ENCODE measurements at places on chromosomes 12 and 14.

DNA sequence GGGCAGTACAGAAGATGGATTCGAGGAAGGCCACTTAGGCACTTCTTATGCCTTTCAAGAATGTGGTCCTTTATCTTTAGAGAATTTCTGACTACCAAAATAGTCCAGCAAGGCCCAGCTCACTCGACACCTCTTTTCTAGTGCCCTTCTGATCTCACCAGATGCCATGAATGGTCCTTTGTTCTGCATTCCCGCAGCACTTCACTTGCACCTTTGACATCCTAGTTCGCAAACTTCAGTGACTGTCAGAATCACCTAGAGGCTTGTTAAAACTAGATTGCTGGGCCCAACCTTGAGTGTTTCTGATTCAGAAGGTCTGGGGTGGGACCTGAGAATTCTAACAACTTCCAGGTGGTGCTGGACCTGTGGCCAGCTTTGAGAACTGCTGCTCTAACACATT, 56.7 kb downstream of the PKP2 start:
- DNase-seq = no peak

DNA sequence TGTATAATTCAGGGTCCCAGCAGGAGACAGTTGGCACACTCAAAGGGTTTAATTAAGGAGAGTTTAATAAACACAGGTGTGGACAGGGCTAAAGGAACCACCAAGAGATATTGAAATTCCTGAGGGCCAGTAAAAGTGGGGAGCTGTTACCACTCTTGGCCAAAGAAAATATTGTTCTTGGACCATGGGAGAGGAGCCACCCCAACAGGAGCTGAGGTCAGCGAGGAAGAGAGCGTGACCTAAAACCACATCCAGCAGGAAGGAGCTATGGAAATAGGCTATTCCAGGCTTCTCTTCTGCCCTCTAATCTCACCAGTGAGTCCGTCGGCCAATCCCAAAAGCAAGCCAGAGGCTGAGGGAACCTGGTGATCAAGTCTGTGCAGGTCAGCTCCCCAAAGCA, 390.8 kb downstream of the MED13L start:
- DNase-seq = no peak

- DNase-seq = no peak
These were observed 125.0 kb upstream of the FUT8 start for GRCh38 chr14:65287264-65288131.

GRCh38 chr12:56728139-56728861, 3.2 kb upstream of the NACA start:
- DNase-seq = no peak

GRCh38 chr12:2693244-2693860, 101.4 kb upstream of the FKBP4 start:
- DNase-seq = no peak

- DNase-seq = no peak
These were observed 23.6 kb downstream of the SAMD4A start for GRCh38 chr14:54590481-54590880.

GRCh38 chr14:81464253-81465002, 64.3 kb upstream of the STON2 start:
- DNase-seq = peak; percentile 3

- DNase-seq = peak; percentile 17
These were observed 1037.8 kb downstream of the TMEM121 start for GRCh38 chr14:106564058-106564643.

GRCh38 chr12:97026901-97027300, 119.8 kb downstream of the NEDD1 start:
- DNase-seq = no peak

DNA sequence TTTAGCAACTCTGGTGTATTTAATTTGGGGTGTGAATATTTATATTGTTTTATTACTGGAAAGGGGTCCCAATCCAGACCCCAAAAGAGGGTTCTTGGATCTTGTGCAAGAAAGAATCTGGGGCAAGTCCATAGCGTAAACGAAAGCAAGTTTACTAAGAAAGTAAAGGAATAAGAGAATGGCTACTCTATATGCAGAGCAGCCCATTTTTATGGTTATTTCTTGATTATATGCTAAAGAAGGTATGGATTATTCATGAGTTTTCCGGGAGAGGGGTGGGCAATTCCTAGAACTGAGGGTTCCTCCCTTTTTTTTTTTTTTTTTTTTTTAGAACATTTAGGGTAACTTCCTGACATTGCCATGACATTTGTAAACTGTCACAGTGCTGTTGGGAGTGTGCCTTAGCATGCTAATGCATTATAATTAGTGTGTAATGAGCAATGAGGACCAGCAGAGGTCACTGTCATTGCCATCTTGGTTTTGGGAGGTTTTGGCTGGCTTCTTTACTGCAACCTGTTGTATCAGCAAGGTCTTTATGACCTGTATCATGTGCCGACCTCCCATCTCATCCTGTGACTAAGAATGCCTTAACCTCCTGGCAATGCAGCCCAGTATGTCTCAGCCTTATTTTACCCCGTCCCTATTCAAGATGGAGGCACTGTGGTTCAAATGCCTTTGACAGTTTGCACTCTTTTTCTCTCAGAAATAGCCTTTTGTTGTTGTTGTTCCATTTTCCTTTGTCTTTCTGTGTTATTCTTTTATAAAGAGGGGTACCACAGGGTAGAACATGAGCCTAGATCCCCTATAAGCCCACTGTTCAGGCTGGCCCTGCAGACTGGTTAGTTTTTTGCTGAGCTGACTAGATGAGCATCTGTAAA, 75.5 kb upstream of the DCD start:
- DNase-seq = peak; percentile 7

GRCh38 chr12:48927261-48927660, 2.0 kb upstream of the FKBP11 start:
- DNase-seq = no peak

DNA sequence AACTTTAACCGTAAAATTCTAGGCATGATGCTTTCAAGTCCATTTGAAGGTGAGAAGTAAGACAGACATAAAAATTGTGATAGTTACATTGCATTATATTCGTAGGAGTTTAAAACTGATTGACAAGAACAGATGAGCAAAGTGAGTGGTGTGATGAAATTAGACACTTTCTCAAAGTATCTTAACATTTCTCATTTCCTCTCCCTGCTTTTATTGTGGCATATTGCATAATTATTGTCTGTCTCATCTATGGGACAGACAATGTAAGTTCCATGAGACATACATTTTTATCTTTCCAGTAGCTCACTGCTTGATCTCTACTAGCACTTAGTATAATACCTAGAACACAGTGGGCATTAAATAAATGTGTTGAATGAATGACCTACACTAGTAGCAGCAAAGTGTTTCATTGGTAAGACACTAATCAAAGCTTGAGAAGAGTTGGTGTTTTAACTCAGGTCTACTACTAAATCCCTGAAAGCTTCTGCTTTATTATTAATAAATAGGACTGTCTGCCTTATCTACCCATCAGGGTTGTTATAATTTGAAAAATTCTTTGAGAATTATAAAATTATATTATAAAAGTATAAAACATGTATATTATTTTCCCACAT, 19.0 kb downstream of the A2M start:
- DNase-seq = no peak

DNA sequence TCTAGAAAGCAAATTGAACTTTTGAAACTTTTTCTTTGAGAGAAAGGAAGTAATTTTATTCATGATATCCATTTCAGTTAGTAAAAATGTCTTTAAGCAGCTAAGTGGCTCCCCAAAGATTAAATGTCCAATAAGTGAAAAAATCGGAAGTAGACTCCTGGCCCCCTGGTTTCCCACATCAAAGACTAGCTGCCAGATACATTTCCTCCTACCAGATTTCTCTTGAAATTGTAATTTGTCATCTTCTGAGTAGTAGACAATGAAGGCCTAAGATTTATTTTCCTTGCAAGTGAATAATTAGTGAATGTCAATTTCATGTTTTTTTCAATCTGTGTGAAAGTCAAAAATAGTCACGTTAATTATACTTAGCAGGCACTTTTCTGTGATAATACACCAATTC, 321.9 kb downstream of the SYT1 start:
- DNase-seq = no peak

- DNase-seq = no peak
These were observed 46.1 kb upstream of the CLEC14A start for GRCh38 chr14:38302034-38302433.

GRCh38 chr12:902581-902980, 46.9 kb downstream of the RAD52 start:
- DNase-seq = no peak

DNA sequence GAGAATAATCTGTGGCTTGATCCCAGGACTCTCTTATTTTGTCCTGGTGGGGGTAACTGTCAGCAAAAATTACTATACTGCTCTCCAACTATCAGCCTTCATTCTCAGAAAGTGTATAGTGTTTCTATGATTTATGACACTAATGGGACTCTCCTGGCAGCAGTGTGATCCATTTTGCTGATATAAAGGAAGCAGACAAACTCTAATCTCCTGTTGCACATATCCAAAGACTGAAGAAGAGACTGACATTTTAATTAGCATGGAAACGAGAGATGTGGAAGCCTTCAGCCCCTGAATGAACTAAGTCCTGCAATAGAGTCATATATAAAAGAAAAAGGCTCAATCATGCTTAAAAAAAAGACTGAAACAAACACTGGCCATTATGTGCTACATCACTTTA, 127.8 kb upstream of the SSTR1 start:
- DNase-seq = no peak

DNA sequence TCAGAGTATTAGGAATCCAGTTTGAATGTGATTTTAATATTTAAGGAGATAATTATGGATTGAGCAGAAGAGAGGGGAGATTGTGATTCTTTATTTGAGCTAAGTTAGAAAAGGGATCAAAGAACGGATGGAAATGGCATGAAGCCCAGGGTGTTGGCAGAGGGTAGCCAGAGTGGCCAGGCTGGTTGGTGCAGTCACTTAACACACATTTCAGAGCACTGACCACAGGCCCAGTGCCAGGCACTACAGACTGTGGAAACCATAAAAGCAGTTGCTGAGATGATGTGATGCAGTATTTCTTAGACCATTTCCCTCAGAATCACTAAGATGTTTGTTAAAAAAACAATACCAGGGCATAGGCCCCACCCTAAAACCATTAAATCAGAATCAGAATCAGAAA, 167.7 kb upstream of the AMIGO2 start:
- DNase-seq = no peak

- DNase-seq = no peak
These were observed 5.4 kb upstream of the IPO8 start for GRCh38 chr12:30701056-30701455.

- DNase-seq = no peak
These were observed 25.4 kb upstream of the ALDH2 start for GRCh38 chr12:111741235-111741812.

GRCh38 chr14:49907186-49907585, 14.3 kb downstream of the ARF6 start:
- DNase-seq = no peak

DNA sequence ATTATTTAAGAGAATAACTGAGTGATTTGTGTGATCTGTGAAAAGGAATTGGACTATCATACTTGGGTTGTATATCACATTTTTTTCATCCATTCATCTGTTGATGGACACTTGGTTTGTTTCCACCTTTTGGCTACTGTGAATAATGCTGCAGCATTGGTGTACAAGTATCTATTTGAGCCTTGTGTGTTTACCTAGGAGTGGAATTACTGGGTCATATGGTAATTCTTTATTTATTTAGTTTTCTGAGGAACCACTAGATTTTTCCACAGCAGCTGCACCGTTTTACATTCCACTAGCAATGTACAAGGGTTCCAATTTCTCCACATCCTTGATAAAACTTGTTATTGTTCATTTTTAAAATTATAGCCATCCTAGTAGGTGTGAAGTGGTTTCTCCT, 56.1 kb downstream of the APAF1 start:
- DNase-seq = no peak

GRCh38 chr14:99589651-99590530, 14.1 kb downstream of the CCDC85C start:
- DNase-seq = no peak

DNA sequence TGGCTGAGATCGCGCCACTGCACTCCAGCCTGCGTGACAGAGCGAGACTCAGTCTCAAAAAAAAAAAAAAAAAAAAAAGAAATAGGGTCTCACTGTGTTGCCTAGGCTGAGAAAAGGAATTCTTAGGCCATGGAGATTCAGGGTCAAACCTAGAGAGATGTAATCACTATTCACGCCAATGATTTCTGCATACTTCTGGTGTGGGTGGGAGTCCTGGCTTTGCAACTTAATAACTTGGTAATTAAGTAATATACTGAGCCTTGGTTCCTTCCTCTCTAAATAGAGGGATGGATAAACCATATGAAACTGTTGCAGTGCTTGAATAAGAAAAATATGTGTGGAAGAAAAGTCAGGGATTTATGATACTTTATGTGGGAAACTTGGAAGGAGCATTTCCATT, 2.7 kb downstream of the ZNF410 start:
- DNase-seq = no peak

DNA sequence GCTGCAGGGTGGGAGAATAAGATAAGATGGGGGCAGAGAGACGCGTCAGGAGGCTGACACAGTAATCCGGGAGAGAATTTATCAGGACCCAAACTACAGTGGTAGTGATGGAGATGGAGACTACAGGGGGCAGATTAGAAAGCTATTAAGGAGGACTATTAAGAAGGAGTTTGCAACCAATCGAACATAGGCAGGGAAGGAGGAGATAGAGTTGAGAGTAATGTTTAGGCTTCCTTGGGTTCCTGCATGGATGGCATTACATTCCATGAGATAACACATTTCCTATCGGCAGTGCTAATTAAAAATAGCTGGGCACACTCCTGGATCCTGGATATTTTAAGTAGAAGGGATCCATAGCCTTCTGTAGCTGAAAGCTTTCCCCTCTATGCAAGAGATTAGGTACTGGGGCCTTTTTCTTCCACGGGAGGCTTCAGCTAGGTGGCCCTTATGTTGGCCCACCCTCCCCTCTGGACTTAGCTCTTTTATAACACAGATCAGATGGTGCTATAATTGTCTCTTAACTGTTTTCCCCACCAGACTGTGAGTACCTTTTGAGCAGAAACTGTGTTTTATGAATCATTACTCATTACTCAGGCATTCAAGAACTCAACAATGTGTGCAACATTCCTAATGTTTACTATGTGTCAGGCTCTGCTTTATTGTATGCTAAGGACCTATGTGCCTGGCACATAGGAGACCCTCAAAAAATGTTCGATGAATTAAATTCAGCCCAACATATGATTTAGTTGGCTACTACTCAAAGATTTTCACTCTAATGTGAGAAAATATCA, 113.0 kb downstream of the RMST start:
- DNase-seq = no peak

- DNase-seq = no peak
These were observed 190.4 kb downstream of the NUAK1 start for GRCh38 chr12:105948331-105948730.

DNA sequence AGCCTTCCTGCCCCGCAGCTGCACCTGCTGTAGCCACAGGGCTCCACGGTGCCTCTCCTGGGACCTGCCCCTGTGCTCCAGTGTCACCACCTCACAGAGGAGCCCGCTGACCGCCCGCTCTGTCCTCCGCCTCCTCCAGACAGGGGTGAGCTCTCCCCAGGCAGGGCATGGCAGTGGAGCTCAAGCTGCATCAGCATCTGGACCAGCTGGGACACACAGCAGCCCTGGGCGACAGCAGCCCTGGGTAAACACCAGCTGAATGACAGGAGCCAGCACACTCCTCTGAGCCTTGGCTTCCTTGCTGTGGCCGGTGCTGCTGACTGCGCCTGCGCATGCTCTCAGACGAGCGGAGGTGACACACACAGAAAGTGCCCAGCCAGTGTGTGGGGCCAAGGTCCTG, 22.0 kb downstream of the CHGA start:
- no peak for DNase-seq

Measured in T-helper 22 cell (primary cell).